MCF 10A (cell line): ENCODE measurements at places on chromosomes 3 and 15. TPM values are rescaled to one million over a fixed set of nuclear protein-coding genes. Genes with fewer than 3 reads are reported as not detected.
A peak's percentile ranks its signal among the peaks of the same experiment; 100 is the strongest.

GRCh38 chr15:51390241-51390965, 48.9 kb downstream of the GLDN start:
- H3K4me3 ChIP-seq, result no peak overlapping the region
- no peak for DNase-seq
- no peaks in the 10 kb centered on the region for H3K4me1 ChIP-seq
- H3K36me3 ChIP-seq, result no peaks in the 10 kb centered on the region

GRCh38 chr15:63718590-63719035, 115.1 kb downstream of the HERC1 start:
- H3K4me1 ChIP-seq, result peaks cover 27% of the 10 kb centered on the region
- H3K27ac ChIP-seq, result peak overlapping the region; percentile 75
- H3K27me3 ChIP-seq, result no peaks in the 10 kb centered on the region

- DNase-seq, result no peak
- H3K4me3 ChIP-seq, result no peak overlapping the region
- no peak overlapping the region for H3K27ac ChIP-seq
- H3K27me3 ChIP-seq, result peaks cover 5% of the 10 kb centered on the region
Observed at GRCh38 chr3:53581671-53582070, 87.3 kb downstream of the CACNA1D start.

GRCh38 chr3:73685061-73685460, 60.3 kb upstream of the PDZRN3 start:
- H3K27ac ChIP-seq, result no peak overlapping the region
- no peak overlapping the region for H3K4me3 ChIP-seq
- H3K27me3 ChIP-seq, result no peaks in the 10 kb centered on the region

- H3K36me3 ChIP-seq, result peaks cover 17% of the 10 kb centered on the region
- no peaks in the 10 kb centered on the region for H3K27me3 ChIP-seq
- no peak overlapping the region for H3K4me3 ChIP-seq
- no peak overlapping the region for H3K27ac ChIP-seq
Observed at GRCh38 chr3:153173758-153174516, 11.9 kb downstream of the RAP2B start.

DNA sequence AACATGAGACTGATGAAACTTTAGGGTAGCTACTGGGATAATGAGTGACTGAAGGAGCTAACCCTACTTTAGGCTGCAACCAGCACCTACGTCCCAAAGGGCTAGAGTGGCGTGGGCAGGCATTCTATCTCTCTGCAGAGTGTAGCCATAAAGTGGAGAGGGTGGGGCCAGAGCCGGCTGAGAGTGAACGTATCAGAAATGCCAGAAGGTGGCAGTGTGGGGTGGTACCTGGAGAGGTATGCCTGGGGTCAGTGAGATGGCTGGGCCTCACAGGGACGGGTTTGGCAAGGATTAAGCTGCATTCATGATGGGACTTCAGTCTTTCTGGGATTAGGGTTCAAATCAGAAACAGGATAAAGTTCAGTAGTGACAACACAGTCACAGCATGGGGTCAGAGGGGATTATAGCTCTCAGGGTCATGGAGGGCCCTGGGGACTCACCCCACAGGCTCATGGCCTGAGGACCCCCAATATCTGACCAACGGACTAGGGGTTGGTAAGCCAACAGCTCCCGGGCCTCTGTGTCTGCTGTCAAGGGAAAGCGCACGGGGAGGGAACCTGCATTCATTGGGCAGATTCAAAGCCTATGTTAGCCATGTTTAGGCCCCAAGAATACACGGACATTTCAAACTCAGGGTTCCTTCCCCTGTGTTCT, 86.5 kb upstream of the FOXB1 start:
- no peak overlapping the region for H3K4me3 ChIP-seq
- H3K27me3 ChIP-seq, result peaks cover 11% of the 10 kb centered on the region
- H3K27ac ChIP-seq, result no peak overlapping the region

DNA sequence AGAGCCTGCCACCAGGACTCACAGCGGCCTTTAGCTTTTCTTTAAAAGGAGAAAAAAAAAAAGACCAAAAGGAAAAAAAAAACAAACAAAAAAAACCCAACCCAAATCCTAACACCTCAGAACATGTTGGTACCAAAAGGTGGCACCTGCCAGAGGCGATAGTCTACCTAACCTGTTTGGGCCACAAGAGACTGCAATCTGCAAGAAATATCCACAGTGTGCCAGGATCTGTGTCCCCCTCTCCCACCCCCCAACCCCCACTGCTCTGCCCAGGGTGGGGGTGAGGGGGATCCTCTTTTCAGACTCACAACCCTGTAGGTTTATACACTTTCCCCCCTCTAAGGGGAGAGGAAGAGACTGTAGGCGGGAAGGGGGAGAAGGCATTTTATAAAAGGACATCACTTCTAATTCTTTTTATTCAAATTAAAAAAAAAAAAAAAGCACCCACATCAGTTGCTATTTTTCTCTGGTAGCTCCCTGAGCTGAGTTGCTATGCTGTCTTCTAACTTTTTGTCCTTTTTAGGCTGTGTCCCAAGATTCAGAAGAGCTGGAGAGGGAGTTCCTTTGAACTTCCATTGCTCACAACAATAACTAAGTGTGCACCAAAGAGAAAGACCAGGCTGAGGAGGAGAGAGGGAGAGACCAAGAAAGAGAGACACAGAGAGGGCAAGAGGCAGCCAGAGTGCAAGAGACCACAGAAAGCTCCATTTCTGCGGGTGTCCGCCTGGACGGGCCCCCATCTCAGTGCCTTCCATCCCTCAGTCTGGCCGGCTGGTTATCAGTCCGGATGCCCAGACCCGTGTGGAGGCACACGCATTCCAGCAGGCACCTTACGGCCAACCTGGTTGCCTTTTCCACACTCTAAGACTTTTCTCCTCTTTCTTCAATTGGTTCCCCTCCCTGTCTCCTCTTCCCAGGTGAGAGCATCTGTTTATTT, 48.9 kb downstream of the TLE3 start:
- DNase-seq, result no peak
- H3K27me3 ChIP-seq, result peaks cover 4% of the 10 kb centered on the region
- H3K4me1 ChIP-seq, result no peaks in the 10 kb centered on the region
- H3K27ac ChIP-seq, result no peak overlapping the region
- no peak overlapping the region for H3K4me3 ChIP-seq

GRCh38 chr3:5006755-5007202, 27.5 kb downstream of the BHLHE40 start:
- H3K4me1 ChIP-seq, result peaks cover 12% of the 10 kb centered on the region
- no peak overlapping the region for H3K4me3 ChIP-seq
- DNase-seq, result no peak
- H3K27ac ChIP-seq, result no peak overlapping the region

DNA sequence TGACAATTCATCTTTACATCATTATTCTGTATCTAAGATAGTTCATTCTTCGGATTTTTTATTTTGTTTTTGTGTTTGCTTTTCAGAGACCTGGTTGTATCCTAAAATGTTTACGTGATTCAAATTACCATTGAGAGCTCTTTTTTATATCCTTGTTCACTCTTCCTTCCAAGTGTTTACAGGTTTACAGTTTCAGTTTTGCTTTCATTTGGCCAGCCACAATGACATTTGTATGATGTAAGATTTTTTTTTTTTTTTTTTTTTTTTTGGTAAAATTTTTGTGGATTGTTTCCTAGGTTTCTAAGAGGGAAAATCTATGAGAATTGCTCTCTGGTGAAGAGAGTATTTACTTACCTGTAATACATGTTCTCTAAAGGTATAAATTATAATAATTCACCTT, 55.0 kb downstream of the SETD5 start:
- peaks cover 93% of the 10 kb centered on the region for H3K36me3 ChIP-seq
- no peak overlapping the region for H3K4me3 ChIP-seq
- peak overlapping the region; percentile 49 for H3K27ac ChIP-seq
- H3K4me1 ChIP-seq, result no peaks in the 10 kb centered on the region
- H3K27me3 ChIP-seq, result no peaks in the 10 kb centered on the region

- peaks cover 6% of the 10 kb centered on the region for H3K4me1 ChIP-seq
- H3K27me3 ChIP-seq, result no peaks in the 10 kb centered on the region
- no peaks in the 10 kb centered on the region for H3K36me3 ChIP-seq
Observed at GRCh38 chr15:35519541-35520149, 26.3 kb downstream of the DPH6 start.

- no peaks in the 10 kb centered on the region for H3K4me1 ChIP-seq
- DNase-seq, result no peak
- H3K27ac ChIP-seq, result no peak overlapping the region
- peaks cover 20% of the 10 kb centered on the region for H3K27me3 ChIP-seq
- no peaks in the 10 kb centered on the region for H3K36me3 ChIP-seq
Observed at GRCh38 chr3:39267631-39268548, 11.9 kb downstream of the CX3CR1 start.

GRCh38 chr3:141091426-141091825, 40.3 kb downstream of the SPSB4 start:
- no peak overlapping the region for H3K4me3 ChIP-seq
- H3K4me1 ChIP-seq, result peaks cover 9% of the 10 kb centered on the region
- no peak for DNase-seq
- no peak overlapping the region for H3K27ac ChIP-seq

CCDC54 gene
- not detected in 2 replicates for total RNA-seq

GOLGA6L26 gene
- total RNA-seq, result not detected in 2 replicates

OGG1 gene
- total RNA-seq, result 15.3 and 17.7 TPM in 2 replicates

EPHB3 gene
- 4.0 and 5.4 TPM in 2 replicates for total RNA-seq

ASB14 gene
- total RNA-seq, result not detected in 2 replicates

COMMD2 gene
- 51.2 and 60.4 TPM in 2 replicates for total RNA-seq

CSPG4 gene
- total RNA-seq, result 0.05 and 0.21 TPM in 2 replicates

NEIL1 gene
- total RNA-seq, result 6.6 and 9.5 TPM in 2 replicates

SLC15A2 gene
- total RNA-seq, result 0.79 and 1.5 TPM in 2 replicates
